ENCODE measurements at places on chromosomes 11 and 22.

DNA sequence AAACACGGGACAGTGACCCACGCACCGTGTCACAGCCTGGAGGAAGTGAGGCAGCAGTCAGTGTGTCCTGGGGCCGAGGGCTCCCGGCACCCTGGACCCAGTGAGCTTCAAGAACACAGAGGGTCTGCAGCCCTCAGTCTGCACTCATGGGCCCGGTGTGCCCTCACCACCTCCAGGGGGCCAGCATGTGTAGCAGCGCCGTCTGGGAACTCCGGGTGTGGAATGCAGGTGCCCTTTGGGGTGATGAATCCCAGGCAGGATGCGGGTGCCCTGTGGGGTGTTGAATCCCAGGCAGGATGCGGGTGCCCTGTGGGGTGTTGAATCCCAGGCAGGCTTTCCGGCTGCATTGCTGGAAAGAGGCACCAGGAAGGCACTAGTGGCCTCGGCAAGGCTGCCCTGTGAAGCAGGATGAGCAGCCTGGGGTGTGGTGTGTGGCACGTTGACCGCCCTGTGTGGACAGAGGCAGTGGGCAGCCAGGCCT is 1399.9 kb downstream of the BRD1 start:
- no peak for DNase-seq

DNA sequence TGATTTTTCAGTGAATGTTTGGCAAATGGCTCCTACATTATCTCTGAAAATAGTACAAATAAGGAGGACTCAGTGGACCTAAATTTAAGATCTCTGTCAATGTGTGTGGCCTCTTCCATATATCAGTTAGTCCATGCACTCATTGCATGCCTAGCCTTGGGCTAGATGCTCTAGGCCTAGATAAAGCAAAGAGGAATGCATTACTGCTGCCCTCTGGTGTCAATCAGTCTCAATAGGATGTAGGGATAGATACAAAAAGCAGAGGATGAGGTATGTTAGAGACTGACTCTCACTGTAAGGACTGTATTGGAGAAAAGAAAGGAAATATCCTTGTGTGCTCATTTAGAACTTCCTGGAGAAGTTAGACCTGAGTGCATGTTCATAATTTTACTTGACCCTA is 42.0 kb downstream of the MS4A2 start:
- no peak for DNase-seq

DNA sequence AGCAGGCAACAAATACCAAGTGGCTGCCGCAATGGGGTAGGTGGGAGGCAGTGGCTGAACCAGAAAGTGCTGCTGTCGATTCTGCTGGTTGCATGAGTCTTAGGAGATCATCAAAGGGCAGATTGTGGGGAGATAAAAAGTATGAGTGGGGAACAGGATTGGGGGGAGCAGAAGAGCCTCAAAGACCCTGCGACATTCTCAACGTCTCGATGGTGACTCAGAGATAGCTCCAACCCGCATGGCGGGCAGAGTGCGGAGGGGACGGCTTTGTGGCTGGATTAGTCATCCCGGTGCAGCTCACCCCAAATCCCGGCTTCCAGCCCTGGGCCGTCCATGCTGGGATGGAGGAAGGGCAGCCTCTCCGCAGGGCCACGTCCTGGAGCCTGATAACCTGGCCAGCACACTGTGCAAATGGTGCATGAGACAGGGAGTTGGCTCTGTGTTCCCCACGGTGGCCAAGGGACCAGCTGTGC is 11.6 kb upstream of the RTN4R start:
- no peak for DNase-seq

GRCh38 chr22:45877036-45877380 is 100.0 kb downstream of the WNT7B start:
- DNase-seq = no peak

DNA sequence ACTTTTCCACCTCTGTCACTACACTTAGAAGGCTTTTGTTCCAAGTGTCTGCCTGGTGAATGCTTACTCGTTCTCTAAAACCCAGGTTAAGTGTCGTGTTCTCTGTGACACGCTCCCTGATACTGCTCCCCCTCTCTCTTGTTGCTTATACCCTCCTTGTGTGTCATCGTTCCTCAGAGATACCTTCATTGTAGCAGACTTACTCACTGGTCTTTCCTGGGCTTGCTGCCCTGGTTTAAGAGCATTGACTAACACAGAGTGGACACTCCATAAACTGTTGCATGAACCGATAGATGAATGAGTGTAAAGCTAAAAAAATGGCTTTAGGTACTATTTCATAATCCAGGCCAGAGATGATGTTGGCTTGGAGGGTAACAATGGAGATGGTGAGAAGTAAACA is 171.3 kb downstream of the GRIK4 start:
- no peak for DNase-seq

GRCh38 chr11:75868990-75869389 is 54.0 kb downstream of the UVRAG start:
- no peak for DNase-seq

DNA sequence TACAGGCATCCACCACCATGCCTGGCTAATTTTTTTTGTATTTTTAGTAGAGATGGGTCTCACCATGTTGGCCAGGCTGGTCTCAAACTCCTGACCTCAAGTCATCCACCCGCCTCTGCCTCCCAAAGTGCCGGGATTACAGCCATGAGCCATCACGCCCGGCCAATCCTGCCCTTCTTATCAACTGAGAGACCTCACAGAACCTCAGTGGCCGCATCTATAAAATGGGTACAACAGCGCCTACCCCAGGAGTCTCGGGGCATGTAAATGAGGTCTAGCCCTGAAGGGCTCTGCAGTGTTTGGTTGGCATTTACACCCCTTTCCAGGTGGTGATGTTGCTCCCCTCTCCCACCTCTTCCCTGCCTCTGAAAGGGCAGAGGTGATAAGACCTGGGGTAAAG is 11.7 kb downstream of the SYNGR1 start:
- no peak for DNase-seq

GRCh38 chr11:115607621-115608221 is 103.5 kb upstream of the CADM1 start:
- DNase-seq = no peak

DNA sequence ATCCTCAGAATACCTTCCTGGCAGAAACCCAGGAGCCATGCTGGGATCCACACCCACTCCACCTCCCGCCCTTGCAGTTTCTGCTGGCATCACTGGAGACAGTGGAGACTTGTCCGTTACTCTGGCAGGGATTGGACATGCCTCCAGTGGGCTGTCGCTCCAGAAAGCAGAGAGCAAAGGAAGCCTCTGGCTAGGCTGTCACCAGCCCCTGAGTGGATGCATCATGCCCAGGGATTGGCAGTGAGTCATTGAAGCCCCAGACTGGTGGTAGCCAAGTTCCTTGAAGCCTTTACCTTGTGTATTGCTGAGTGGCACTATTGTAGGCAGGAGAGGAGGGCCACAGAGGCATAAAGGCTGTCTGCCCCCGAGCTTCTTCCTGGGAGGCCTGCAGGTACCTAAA is 34.8 kb upstream of the E2F8 start:
- DNase-seq = no peak

All from activated gamma-delta T cell treated with anti-CD3 and anti-CD28 coated beads, Interleukin-2, amount 50 U/mL, for 16 hours (primary cell).